ENCODE measurements at places on chromosomes 1 and 21.

- DNase-seq: no peak
These were observed 273.0 kb upstream of the NFIA start for GRCh38 chr1:60809204-60809980.

GRCh38 chr1:11842154-11843041 lies 5.2 kb downstream of the NPPA start:
- no peak for DNase-seq

GRCh38 chr1:205048382-205048781 lies 5.4 kb downstream of the CNTN2 start:
- peak; percentile 38 for DNase-seq

GRCh38 chr1:162215902-162216301 lies 146.4 kb downstream of the NOS1AP start:
- peak; percentile 62 for DNase-seq

- DNase-seq: no peak
These were observed 183.1 kb downstream of the LMX1A start for GRCh38 chr1:165173409-165173808.

GRCh38 chr1:58813801-58814200 lies 30.0 kb upstream of the JUN start:
- DNase-seq: no peak

GRCh38 chr1:2179283-2180013 lies 15.1 kb downstream of the FAAP20 start:
- DNase-seq: no peak

- no peak for DNase-seq
These were observed 738 bp downstream of the GNPAT start for GRCh38 chr1:231241750-231242149.

GRCh38 chr1:182993746-182994145 lies 29.5 kb upstream of the LAMC1 start:
- no peak for DNase-seq

GRCh38 chr1:246506367-246506673 lies 759 bp downstream of the SMYD3 start:
- DNase-seq: no peak

GRCh38 chr1:39779821-39780220 lies 8.7 kb upstream of the OXCT2 start:
- no peak for DNase-seq

GRCh38 chr1:175717610-175718540 lies 25.5 kb downstream of the TNR start:
- no peak for DNase-seq

- DNase-seq: no peak
These were observed 44.4 kb downstream of the AHDC1 start for GRCh38 chr1:27559466-27560030.

DNA sequence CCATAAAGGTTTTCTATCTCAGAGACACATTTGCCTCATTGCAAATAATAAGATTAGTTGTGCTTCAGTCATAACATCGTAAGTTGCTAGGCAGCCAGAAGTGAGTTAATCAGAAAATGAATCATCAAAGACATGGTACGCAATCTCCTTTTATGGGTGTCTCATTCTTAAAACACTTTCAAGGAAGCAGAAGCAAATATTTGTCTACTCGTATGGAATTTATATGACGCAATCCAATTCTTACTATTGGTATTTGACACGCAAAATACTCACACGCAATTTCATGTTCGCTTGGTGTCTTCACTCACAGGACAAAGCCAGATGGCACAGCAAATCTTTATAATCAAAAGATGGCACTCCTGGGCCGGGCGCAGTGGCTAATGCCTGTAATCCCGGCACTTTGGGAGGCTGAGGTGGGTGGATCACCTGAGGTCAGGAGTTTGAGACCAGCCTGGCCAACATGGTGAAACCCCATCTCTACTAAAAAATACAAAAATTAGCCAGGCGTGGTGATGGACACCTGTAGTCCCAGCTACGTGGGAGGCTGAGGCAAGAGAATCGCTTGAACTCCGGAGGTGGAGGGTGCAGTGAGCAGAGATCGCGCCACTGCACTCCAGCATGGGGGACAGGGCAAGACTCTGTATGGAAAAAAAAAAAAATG lies 56.4 kb downstream of the HLCS start:
- DNase-seq: no peak

DNA sequence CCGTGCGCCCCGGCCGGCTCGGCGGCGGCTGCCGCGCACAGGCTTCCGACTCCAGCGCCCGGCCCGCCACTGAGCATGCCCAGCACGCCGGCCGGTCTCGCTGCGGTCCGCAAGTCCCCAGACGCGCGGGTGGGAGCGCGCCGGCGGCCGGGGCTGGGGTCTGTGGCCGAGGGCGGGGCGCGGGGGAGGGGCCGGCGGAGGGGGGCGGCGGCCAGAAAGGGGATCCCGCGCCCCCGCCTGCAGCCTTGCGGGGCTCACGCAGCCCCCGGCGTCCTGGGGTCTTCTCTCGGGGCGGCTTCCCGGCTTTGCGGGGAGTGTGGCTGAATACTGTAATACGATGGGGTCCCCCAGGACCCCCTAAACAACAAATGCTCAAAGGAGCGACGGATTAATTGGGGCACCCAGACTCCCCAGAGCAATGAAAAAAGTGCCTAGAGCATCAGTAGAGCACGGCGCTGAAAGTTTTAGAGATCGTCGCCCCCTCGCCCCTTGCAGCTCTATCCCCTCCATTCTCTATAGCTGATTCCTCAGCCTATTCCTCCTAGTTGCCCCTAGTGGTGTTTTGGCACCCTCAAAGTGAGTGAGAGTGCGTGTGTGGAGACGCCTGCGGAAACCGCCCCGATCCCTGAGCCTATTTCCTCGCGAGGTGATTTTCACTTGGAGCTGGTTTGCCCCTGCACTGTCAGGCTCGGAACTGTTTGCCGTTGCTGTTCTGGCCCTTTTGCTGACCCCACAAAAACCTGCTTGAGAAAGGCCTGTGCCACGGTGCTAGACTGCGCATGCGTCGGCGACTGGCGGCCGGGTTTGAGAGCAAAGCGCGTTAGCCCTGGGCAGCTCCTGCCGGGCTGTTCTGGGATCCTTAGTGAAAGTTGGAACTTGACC lies at the start of gene VAV3:
TSS of gene VAV3 (minus strand) at position 71 of the 882 bp plus-strand sequence. CDS start 311 bp downstream, outside the sequence.
- DNase-seq: peak; percentile 60

Measured in DMS 273 treated with DMSO at 0.1 percent for 48 hours (cell line).